ENCODE measurements at places on chromosomes 12 and 14.

DNA sequence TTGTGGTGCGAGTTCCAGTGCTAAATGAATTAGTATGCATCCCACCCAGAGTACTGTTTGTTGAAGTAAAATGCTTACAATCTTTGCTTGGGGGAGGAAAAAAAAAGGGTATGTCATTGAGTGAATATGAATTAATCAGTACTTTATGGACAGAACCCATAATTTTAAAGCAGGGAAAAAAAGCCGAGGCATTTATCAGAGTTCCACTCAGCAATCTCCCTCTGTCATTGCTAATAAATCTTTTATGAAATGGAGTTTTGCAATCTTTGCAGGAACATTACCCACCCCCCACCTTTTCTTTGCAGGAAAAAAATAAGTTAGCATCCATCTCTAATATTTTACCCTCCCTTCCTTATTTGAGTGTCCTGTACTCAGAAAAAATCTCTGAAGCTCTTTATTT, 127.9 kb upstream of the TMPO start:
- DNase-seq, result no peak

GRCh38 chr12:116332705-116333380, 55.4 kb upstream of the MED13L start:
- DNase-seq, result no peak

- no peak for DNase-seq
Observed at GRCh38 chr12:94930216-94930654, 73.3 kb downstream of the NDUFA12 start.

GRCh38 chr12:108694812-108695278, 36.5 kb downstream of the CORO1C start:
- DNase-seq, result no peak

DNA sequence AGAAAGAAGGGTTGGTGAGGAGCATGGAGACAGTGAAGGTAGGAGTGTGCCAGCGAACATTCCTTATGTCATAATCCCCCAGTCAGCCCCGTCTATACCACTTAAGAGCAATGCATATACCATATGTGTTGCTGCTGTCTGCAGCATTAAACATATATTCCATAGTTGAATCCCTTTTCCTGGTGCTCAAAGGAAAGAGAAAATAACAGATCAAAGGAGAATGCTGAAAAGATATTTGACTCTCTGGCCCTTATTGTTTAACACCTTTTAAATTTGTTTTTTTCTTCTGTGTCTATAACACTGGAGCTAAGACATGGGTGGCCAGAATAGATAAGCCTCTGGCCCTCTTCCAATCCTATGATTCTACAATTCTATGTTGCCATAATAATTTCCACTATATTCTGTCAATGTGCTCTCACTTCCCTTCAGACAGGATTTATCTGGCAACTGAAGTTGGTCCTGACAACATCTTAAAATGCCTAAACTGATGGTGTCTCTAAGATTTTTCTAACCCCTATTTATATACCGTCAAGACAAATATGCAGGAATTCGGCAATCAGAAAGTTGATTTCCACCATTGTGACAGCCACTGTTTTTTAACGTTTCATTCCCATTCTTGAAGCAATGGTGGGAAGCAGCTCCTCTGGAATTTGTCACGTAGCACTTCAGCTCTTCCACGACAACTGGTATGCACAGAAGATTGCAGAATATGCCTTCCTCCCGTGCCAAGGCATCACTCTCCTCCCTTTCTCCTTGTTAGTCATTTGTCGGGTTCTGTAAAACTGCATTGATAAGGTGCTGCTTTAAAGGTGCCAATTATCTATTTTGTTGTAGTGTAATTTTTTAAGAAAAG, 204.7 kb downstream of the BCAT1 start:
- no peak for DNase-seq

- DNase-seq, result no peak
Observed at GRCh38 chr12:5588591-5588990, 156.7 kb downstream of the NTF3 start.

- no peak for DNase-seq
Observed at GRCh38 chr14:73997108-73997943, 21.8 kb downstream of the ENTPD5 start.

DNA sequence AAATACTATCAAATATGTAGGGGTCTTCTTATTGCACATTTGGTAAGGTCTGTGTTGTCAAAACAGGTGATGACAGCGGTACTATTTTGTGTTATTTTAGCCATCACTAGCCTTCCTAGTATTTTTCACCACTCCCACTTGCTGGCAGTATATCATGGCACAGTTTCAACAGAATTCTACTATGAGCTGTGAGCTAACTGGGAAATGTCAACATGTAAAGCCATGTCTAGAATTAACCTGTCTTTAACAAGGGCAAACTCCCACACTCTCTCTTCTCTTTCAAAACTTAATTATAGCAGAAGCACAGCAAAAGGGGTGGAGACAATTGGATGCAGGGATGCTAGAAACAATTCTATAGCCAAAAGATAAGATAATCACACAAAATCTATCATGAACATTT, 253.4 kb downstream of the PAX9 start:
- DNase-seq, result no peak

GRCh38 chr12:92601176-92601575, 101.6 kb upstream of the PLEKHG7 start:
- no peak for DNase-seq

- DNase-seq, result no peak
Observed at GRCh38 chr12:25332143-25332542, 81.4 kb upstream of the KRAS start.

- DNase-seq, result no peak
Observed at GRCh38 chr12:89349814-89350213, 2.5 kb downstream of the DUSP6 start.

GRCh38 chr12:12011880-12012260, 58.9 kb upstream of the BCL2L14 start:
- no peak for DNase-seq

DNA sequence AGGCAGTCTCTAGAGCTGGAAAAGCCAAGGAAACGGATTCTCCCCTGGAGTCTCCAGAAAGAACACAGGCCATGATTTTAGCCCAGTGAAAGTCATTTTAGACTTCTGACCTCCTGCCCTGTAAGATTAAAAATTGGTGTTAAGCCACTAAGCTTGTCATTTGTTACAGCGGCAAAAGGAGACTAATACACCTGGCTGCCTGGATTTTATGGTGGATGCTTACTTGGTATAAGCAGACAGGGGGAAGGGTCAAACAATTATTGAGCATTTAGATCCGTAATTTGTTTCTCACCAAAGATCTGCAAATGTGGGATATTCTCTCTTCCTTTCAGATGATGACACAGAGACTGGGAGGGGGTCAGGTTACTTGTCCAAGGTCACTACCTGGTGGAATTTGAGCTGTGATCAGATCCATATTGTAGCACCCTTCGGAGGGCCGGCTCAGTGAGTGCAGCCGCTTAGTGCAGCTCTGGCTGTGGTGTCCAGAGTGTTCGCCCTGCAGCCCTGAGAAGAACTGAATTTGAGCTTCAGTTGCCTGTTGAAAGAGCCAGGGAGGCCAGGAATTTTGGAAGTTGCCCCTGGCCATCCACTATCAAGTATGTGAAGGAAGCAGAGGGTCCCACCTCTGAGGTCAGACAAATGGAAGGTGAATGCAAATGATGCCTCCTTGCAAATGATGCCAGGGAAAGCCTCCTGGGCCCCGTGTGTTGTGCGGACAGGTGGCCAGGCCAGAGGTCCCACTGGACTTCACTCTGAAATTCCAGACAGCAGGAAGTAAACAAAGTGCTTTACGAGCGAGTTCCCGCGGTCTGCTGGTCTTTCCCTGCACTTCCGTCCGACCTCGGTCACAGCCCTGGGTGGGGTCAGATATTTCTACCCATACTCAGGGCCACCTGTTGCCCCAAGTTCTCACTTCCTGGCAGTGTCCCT, 15.1 kb downstream of the GLRX5 start:
- DNase-seq, result no peak

DNA sequence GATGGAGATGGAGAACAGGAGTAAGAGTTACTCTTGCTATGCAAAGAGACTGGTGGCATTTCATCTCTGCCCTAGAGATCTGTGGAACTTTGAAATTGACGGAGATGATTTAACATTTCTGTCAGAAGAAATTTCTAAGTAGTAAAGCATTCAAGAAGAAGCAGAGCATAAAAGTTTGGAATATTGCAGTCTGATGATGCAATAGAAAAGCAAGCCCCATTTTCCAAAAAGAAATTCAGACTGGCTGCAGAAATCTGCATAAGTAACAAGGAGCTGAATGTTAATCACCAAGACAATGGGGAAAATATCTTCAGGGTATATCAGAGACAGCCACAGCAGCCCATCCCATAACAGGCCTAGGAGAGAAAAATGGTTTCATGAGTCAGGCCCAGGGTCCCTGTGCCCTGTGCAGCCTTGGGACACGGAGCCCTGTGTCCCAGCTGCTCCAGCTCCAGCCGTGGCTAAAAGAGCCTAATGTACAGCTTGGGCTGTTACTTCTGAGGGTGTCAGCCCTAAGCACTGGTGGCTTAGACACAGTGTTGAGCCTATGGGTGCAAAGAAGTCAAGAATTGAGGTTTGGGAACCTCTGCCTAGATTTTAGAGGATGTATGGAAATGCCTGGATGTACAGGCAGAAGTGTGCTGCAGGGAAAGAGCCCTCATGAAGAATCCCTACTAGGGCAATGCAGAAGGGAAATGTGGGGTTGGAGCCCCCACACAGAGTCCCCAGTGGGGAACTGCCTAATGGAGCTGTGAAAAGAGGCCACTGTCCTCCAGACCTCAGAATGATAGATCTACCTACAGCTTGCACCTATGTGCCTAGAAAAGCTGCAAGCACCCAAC, 616.6 kb downstream of the SLC16A7 start:
- DNase-seq, result no peak

DNA sequence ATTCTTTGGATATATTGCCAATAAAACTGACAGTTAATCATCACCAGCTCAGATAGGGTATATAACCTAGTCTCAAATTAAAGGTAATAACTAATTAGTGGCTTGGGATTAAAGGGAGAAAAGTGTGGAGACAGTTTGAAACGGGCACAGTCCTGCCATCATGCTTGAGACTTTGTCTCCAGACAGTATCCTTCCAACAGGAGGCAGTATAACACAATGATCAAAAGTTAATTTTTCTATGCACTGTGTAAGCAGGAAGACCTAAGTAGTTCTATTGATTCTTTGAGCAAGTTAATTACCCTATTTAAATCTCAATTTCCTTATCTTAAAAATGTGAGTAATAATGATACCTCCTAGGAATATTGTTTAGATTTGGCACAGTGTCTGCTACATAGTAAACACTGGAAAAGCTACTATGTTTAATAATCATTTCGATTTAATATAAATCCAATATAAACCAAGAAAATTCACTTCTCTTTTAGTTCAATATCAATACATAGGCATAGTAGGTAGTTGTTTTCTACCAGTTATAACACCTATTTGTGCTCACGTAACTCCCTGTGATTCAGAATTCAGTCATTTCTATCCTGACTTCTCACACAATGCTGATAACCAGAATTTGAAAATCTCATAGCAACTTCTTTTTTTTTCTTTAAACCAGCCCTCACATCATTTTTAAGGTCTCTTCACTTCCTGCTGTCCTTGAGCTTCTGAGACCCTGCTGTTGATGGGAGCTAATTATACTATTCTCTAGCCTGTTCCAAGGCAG, 53.7 kb downstream of the GALNT4 start:
- DNase-seq, result no peak

All from stimulated activated CD4-positive, alpha-beta T cell treated with anti-CD3 and anti-CD28 coated beads, Interleukin-4, amount 100 ng/mL, for 4 hours (primary cell).